Activated CD4-positive, alpha-beta T cell treated with anti-CD3 and anti-CD28 coated beads for 36 hours (primary cell): ENCODE measurements at places on chromosomes 1 and 21. TPM values are rescaled to one million over a fixed set of nuclear protein-coding genes. Genes with fewer than 3 reads are reported as not detected.

GRCh38 chr1:178664278-178664677 is 60.8 kb upstream of the RALGPS2 start:
- H3K4me3 ChIP-seq: no peak overlapping the region
- peaks cover 20% of the 10 kb centered on the region for H3K27me3 ChIP-seq
- no peaks in the 10 kb centered on the region for H3K36me3 ChIP-seq
- H3K27ac ChIP-seq: no peak overlapping the region

- H3K4me3 ChIP-seq: no peak overlapping the region
- peaks cover 3% of the 10 kb centered on the region for H3K36me3 ChIP-seq
- H3K4me1 ChIP-seq: peaks cover 16% of the 10 kb centered on the region
- DNase-seq: no peak
These were observed 23.9 kb downstream of the TRPM2 start for GRCh38 chr21:44377201-44377921.

The AKR7A3 gene
- total RNA-seq: 0.60 TPM

- peaks cover 8% of the 10 kb centered on the region for H3K4me1 ChIP-seq
- no peak for DNase-seq
- H3K27me3 ChIP-seq: peaks cover 10% of the 10 kb centered on the region
- no peaks in the 10 kb centered on the region for H3K36me3 ChIP-seq
These were observed 136.2 kb upstream of the DUSP10 start for GRCh38 chr1:221878134-221878533.
